CD4-positive, CD25-positive, alpha-beta regulatory T cell (primary cell): ENCODE measurements at places on chromosomes 16 and 17.
A peak's percentile ranks its signal among the peaks of the same experiment; 100 is the strongest.

GRCh38 chr17:8185582-8186445, 4.2 kb downstream of the BORCS6 start:
- no peaks in the 10 kb centered on the region for H3K27me3 ChIP-seq
- no peaks in the 10 kb centered on the region for H3K36me3 ChIP-seq
- DNase-seq, result peak; percentile 80
- H3K4me1 ChIP-seq, result peaks cover 29% of the 10 kb centered on the region
- peak overlapping the region; percentile 89 for H3K27ac ChIP-seq
- peak overlapping the region; percentile 91 for H3K4me3 ChIP-seq

DNA sequence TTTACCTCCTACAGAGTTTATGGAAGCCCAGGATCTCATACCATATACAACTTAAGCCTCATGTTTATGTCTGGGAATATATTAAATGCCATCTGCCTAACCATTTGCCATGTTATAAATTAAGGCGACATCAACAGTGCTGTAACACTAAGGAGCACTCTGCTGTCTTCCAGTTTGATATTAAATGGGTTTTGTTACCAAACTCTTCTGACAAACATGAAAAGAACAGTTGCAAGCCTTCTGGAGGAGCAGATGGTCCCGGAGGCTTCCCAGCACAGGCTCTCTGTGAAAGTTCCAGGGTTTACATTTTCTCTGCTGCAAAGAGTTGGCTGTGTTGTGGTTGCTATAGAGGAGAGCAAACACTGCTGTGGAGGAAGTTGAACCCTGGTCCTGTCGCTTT, 545.3 kb upstream of the SALL1 start:
- H3K4me3 ChIP-seq, result no peak overlapping the region
- H3K27ac ChIP-seq, result no peak overlapping the region
- H3K36me3 ChIP-seq, result no peaks in the 10 kb centered on the region

GRCh38 chr16:66451548-66451947, 24.5 kb downstream of the BEAN1 start:
- H3K36me3 ChIP-seq, result no peaks in the 10 kb centered on the region
- no peaks in the 10 kb centered on the region for H3K27me3 ChIP-seq
- peaks cover 3% of the 10 kb centered on the region for H3K4me1 ChIP-seq
- no peak for DNase-seq
- no peak overlapping the region for H3K4me3 ChIP-seq

GRCh38 chr17:4665027-4665426, 23.5 kb upstream of the ALOX15 start:
- no peaks in the 10 kb centered on the region for H3K36me3 ChIP-seq
- no peaks in the 10 kb centered on the region for H3K4me1 ChIP-seq
- H3K27ac ChIP-seq, result no peak overlapping the region
- no peak overlapping the region for H3K4me3 ChIP-seq
- DNase-seq, result no peak

- no peaks in the 10 kb centered on the region for H3K36me3 ChIP-seq
- no peak for DNase-seq
- no peak overlapping the region for H3K27ac ChIP-seq
- peaks cover 3% of the 10 kb centered on the region for H3K27me3 ChIP-seq
- no peaks in the 10 kb centered on the region for H3K4me1 ChIP-seq
Observed at GRCh38 chr17:74187761-74188160, 15.7 kb upstream of the RPL38 start.

- H3K4me3 ChIP-seq, result no peak overlapping the region
- no peaks in the 10 kb centered on the region for H3K36me3 ChIP-seq
- peaks cover 7% of the 10 kb centered on the region for H3K4me1 ChIP-seq
- H3K27me3 ChIP-seq, result peaks cover 13% of the 10 kb centered on the region
Observed at GRCh38 chr16:74775255-74775654, 635 bp upstream of the FA2H start.

- no peaks in the 10 kb centered on the region for H3K27me3 ChIP-seq
- no peaks in the 10 kb centered on the region for H3K36me3 ChIP-seq
- DNase-seq, result no peak
- peak overlapping the region; percentile 74 for H3K4me3 ChIP-seq
- peaks cover 28% of the 10 kb centered on the region for H3K4me1 ChIP-seq
Observed at GRCh38 chr16:2904922-2905240, 6.8 kb upstream of the FLYWCH1 start.

- H3K27ac ChIP-seq, result no peak overlapping the region
- no peaks in the 10 kb centered on the region for H3K27me3 ChIP-seq
- H3K4me1 ChIP-seq, result peaks cover 15% of the 10 kb centered on the region
- H3K36me3 ChIP-seq, result no peaks in the 10 kb centered on the region
- DNase-seq, result peak; percentile 49
- no peak overlapping the region for H3K4me3 ChIP-seq
Observed at GRCh38 chr17:1203111-1203966, 23.6 kb upstream of the ABR start.

DNA sequence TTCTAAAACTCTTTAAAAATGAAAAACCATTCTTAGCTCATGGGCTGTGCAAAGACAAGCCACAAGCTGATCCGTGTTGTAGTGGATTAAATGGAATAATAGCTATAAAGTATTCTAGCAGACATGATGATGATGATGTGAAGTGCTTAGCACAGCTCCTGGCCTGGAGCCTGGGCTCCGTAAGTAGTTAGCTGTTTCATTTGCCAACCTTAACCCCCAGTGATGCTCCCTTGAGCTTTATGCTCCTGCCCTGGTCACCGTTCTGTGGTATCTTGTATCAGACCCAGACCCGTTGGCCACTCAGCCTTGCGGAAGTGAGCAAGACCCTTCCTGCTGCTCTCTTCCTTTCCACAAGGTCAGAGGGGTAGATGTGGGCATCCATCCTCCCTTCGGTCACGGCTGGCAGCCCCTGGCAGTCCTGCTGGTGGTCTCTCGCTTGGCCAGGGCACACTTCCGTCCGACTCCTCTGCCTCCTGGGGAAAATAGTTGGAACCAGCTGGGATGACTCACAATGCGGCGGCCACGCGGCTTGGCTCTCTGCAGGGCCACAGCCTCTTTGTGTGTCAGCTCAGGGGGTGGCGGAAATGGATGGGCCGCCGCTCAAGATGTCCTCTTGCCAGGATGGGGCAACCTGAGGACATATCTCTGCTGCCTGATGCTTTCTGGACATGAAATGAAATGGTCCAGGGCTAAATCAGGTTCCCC, 79.1 kb downstream of the GPR139 start:
- no peaks in the 10 kb centered on the region for H3K27me3 ChIP-seq
- H3K4me3 ChIP-seq, result no peak overlapping the region
- H3K27ac ChIP-seq, result no peak overlapping the region
- no peak for DNase-seq
- no peaks in the 10 kb centered on the region for H3K4me1 ChIP-seq

DNA sequence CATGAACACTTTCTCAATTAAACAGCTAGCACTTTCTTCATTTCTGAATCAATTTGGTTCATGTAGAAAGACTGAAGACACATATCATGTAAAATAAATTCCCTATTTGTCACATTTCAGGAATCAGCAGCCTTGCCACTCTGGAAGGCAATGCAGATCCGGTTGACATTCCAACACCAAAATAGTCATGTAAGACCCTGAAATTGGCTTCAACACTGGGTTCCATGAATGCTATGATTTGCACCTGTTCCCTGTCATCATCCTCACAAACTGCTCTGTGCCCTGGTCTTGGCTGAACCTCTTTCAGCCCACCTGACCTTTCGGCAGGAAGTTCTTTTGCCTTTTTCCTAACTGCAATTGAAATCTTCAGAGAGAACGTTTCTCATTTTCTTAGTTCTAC, 156.9 kb downstream of the CDH8 start:
- no peaks in the 10 kb centered on the region for H3K27me3 ChIP-seq
- H3K4me1 ChIP-seq, result no peaks in the 10 kb centered on the region
- H3K36me3 ChIP-seq, result no peaks in the 10 kb centered on the region
- no peak overlapping the region for H3K27ac ChIP-seq

- H3K4me1 ChIP-seq, result peaks cover 26% of the 10 kb centered on the region
- H3K27ac ChIP-seq, result peak overlapping the region; percentile 62
- no peaks in the 10 kb centered on the region for H3K27me3 ChIP-seq
- DNase-seq, result no peak
Observed at GRCh38 chr17:63932721-63933120, 590 bp upstream of the CD79B start.

- no peaks in the 10 kb centered on the region for H3K4me1 ChIP-seq
- H3K36me3 ChIP-seq, result peaks cover 35% of the 10 kb centered on the region
- H3K27ac ChIP-seq, result no peak overlapping the region
- H3K4me3 ChIP-seq, result no peak overlapping the region
- no peak for DNase-seq
Observed at GRCh38 chr16:67445913-67446907, 15.3 kb downstream of the HSD11B2 start.

DNA sequence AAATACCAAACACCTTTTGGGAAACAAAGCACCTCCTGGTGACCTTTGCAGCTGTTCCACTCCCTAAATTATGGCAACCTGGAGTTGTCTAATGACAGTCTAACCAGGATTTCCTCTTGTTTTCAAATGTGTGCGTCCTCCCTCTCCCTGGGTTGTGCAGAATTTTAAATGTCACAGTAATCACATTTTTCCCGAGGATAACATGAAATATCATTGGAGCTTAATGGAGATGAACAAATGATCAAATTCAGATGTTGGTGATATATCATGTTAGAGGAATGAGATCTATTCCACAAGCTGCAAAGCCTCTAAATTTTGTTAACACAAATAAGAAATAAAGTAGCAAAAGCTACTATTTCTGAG, 86.9 kb upstream of the HLF start:
- H3K27me3 ChIP-seq, result no peaks in the 10 kb centered on the region
- no peak for DNase-seq
- no peak overlapping the region for H3K4me3 ChIP-seq

- H3K36me3 ChIP-seq, result no peaks in the 10 kb centered on the region
- H3K4me3 ChIP-seq, result no peak within 1 kb of the TSS
- no peak for DNase-seq
- no peaks in the 10 kb centered on the region for H3K4me1 ChIP-seq
- peaks cover 7% of the 10 kb centered on the region for H3K27me3 ChIP-seq
Observed at GRCh38 chr17:34363183-34363661, at the start of gene CCL1. Gene CCL1 (minus strand): TSS chr17:34363233. CDS start chr17:34363161, 72 bp downstream.

DNA sequence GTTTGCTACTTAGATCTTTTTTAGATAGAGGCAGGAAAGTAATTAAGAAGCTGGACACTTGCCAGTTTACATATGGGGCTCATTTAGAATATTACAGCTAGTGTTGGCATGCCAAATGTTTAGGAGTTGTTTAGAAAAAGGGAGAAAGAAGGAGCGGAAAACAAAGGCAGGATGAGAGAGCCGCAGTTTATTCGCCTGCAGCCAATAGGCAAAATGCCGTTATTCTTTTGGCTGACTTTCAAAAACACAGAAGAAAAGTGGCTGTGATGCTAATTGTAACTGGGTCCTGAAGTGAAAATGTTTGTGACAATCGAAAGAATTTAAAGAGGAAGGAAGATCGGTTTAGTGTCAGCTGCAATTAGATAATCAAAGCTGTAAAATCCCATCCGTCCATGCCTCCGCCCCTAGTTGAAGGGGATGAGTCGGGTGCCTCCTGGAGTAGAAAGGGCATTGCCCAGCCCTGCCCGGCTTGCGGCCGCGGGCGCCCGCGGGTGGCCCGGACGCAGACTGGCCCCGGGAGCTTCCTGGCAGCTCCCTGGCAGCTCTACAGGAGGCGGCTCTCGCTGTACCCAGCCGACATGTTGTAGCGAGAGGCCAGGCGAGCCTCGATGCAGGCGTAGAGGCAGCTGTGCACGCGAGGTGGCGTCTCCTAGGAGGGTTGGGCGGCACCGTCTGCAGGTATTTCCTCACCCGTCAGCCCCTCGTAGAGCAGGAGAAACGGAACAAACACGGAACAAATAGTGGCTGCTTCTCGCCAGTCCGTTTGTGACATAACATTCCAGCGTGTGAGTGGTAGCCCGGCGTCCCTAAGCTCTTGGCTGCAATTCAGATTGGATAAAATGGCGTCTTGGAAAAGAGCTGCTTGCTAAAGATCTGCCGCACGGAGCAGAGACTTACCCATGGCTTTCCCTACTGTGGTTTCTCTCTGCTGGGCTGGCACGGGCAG, 82.2 kb downstream of the TNRC6C start:
- peak overlapping the region; percentile 41 for H3K27ac ChIP-seq
- H3K27me3 ChIP-seq, result no peaks in the 10 kb centered on the region
- H3K4me3 ChIP-seq, result peak overlapping the region; percentile 49
- DNase-seq, result peak; percentile 56

DNA sequence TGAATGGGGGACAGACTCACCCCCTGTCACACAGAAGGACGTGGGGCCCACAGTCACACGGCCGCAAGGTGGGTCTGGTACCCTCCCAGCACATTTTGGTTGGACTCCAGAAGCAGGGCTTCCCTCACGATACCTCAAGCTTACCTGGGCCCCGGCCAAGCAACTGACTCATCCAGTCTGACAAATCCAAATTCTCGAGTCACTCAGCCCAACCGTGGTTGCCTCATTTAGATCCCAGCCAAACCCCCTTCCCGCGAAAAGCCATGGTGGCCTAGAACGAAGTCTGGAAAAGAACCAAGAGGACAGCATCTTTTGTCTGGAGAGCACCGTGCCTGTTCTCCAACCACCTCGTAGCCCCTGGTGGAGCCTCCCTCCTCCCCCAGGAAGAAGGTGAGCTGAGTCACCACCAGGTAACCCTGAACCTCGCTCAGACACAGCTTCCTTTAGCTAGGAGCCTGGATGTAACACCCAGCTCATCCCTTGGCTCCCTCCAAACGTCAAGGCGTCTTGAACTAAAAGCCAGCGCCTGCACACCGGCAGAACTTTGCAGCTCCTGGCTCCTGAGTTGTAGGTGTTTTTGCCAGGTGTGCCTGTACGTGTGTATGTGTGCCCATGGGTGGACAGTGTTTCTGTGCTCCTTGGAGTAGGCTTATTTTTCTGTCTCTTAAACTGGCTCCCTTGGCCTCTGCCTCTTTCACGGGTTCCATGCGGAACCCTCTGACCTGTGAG, 78.9 kb downstream of the CMIP start:
- H3K36me3 ChIP-seq, result no peaks in the 10 kb centered on the region
- DNase-seq, result no peak
- H3K4me1 ChIP-seq, result peaks cover 27% of the 10 kb centered on the region
- H3K27me3 ChIP-seq, result no peaks in the 10 kb centered on the region
- H3K4me3 ChIP-seq, result no peak overlapping the region
- H3K27ac ChIP-seq, result no peak overlapping the region

- H3K4me3 ChIP-seq, result no peak overlapping the region
- DNase-seq, result no peak
- peaks cover 20% of the 10 kb centered on the region for H3K4me1 ChIP-seq
- peaks cover 2% of the 10 kb centered on the region for H3K27me3 ChIP-seq
Observed at GRCh38 chr17:40526668-40527067, 25.2 kb upstream of the TNS4 start.

GRCh38 chr17:80086081-80086480, 15.3 kb upstream of the GAA start:
- H3K4me3 ChIP-seq, result no peak overlapping the region
- H3K4me1 ChIP-seq, result peaks cover 5% of the 10 kb centered on the region
- DNase-seq, result no peak
- no peaks in the 10 kb centered on the region for H3K27me3 ChIP-seq
- H3K27ac ChIP-seq, result no peak overlapping the region
- no peaks in the 10 kb centered on the region for H3K36me3 ChIP-seq

DNA sequence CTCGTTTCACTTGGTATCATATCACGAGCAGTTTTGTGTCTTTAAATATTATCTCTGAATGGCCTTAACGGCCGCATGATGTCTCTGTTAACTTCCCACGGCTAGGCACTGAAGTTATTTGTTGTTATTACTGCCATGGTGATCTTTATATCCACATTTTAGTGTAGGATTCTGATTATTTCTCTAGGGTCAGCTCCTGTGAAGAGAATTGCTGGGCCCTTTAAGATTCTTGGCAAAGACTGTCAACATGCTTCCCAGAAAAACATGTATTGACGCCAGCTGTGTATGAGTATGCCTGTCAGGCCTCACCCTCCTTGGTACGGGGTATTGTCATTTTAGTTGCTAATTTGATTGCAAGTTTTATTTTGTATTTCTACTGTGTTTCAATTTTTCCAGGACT, 263.5 kb downstream of the SNX29 start:
- H3K4me1 ChIP-seq, result no peaks in the 10 kb centered on the region
- no peaks in the 10 kb centered on the region for H3K36me3 ChIP-seq
- no peak overlapping the region for H3K27ac ChIP-seq
- no peaks in the 10 kb centered on the region for H3K27me3 ChIP-seq
